ENCODE measurements at places on chromosomes 12 and 14. TPM values are rescaled to one million over a fixed set of nuclear protein-coding genes. Genes with fewer than 3 reads are reported as not detected.

Gene USP44
- 1.2 TPM for total RNA-seq

Gene SERPINA1
- total RNA-seq = 941 TPM

Gene HCAR1
- not detected for total RNA-seq

Gene NFE2
- not detected for total RNA-seq

Gene LRP6
- 27.3 TPM for total RNA-seq

Gene ARMH4
- total RNA-seq = 0.18 TPM

Gene A2M
- 97.1 TPM for total RNA-seq

Gene TEAD4
- total RNA-seq = 6.6 TPM

Gene LRCOL1
- not detected for total RNA-seq

Gene SPPL3
- 36.3 TPM for total RNA-seq

Gene PKP2
- total RNA-seq = 62.3 TPM

Gene TMEM121
- total RNA-seq = not detected

Gene ZFHX2
- total RNA-seq = 1.3 TPM

Gene MYBPC1
- total RNA-seq = 141 TPM

Gene ASB8
- total RNA-seq = 16.5 TPM

Gene ARHGEF25
- 44.6 TPM for total RNA-seq

Gene GZMB
- 1.9 TPM for total RNA-seq

Gene RPGRIP1
- 0.40 TPM for total RNA-seq

Gene LRFN5
- 1.7 TPM for total RNA-seq
